ENCODE measurements at places on chromosomes 11 and 22. TPM values are rescaled to one million over a fixed set of nuclear protein-coding genes. Genes with fewer than 3 reads are reported as not detected.

The OR5B21 gene
- not detected for total RNA-seq

The CD151 gene
- 826 TPM for total RNA-seq

The WBP2NL gene
- 0.30 TPM for total RNA-seq

The CDKN1C gene
- 3.3 TPM for total RNA-seq

The KRTAP5-10 gene
- total RNA-seq, result not detected

The CARNS1 gene
- total RNA-seq, result 0.14 TPM

The EFCAB6 gene
- 0.45 TPM for total RNA-seq

The INPP5J gene
- 0.53 TPM for total RNA-seq

The NCR3LG1 gene
- 2.6 TPM for total RNA-seq

The FOLR2 gene
- not detected for total RNA-seq

The PTGDR2 gene
- total RNA-seq, result 0.10 TPM

The UCP2 gene
- 85.2 TPM for total RNA-seq

The RIMBP3C gene
- 0.24 TPM for total RNA-seq

The TCN1 gene
- 0.20 TPM for total RNA-seq

The OOSP1 gene
- total RNA-seq, result not detected

Measured in A549 treated with GW870086 at 1 μM for 4 hours (cell line).